ENCODE measurements at places on chromosomes 13 and 19.

GRCh38 chr13:52348983-52349780, 56.8 kb downstream of the THSD1 start:
- H3K27ac ChIP-seq: no peak overlapping the region
- no peak overlapping the region for H3K4me3 ChIP-seq
- no peaks in the 10 kb centered on the region for H3K4me1 ChIP-seq
- no peaks in the 10 kb centered on the region for H3K36me3 ChIP-seq
- DNase-seq: no peak
- H3K27me3 ChIP-seq: peaks cover 7% of the 10 kb centered on the region

DNA sequence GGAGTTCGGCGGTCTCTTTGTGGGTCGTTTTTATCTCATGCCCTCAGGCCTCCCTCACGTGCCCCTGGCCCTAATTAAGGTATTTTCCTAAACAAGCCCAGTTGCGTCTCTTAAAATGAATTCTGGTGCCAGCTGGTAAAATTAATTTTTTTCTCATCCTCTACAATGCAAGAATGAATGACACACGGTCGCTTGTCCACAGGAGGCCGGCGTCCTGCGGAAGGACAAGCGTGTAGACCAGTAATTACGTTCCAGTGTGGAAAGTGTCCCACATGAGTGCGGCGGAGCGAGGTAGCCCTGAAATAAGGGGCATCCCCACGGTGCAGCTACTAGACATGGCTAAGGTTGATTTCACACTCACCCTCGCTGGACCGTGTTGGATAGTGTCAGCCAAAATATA, 34.5 kb upstream of the NDUFS7 start:
- peaks cover 8% of the 10 kb centered on the region for H3K4me1 ChIP-seq
- no peaks in the 10 kb centered on the region for H3K36me3 ChIP-seq
- H3K27me3 ChIP-seq: no peaks in the 10 kb centered on the region
- no peak overlapping the region for H3K27ac ChIP-seq
- H3K4me3 ChIP-seq: no peak overlapping the region

GRCh38 chr13:101686003-101686402, 233.5 kb downstream of the ITGBL1 start:
- no peaks in the 10 kb centered on the region for H3K27me3 ChIP-seq
- no peak overlapping the region for H3K27ac ChIP-seq
- H3K36me3 ChIP-seq: no peaks in the 10 kb centered on the region
- no peak for DNase-seq
- no peak overlapping the region for H3K4me3 ChIP-seq

DNA sequence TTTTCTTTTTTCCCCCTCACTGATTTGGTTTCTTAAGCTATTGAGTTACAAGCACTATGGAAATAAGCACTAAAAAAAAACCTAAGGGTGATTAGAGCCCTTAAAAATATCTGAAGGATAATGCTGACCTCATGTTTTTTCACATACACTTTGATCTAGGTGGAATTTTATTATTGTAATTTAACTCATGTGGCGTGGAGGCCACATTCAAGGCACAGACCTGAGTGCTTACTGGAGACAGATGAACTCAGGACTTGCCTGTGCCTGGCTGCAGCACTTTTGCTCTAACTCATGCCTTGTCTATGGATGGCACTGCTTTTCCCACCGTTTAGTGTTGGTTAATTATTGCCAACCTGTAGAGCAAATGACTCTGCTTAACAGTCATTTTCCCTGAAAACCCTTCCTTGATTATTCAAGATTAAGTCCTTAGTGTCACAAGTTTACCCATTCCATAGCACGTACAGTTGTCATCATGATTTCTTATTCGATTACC, 541.4 kb downstream of the GPC6 start:
- H3K36me3 ChIP-seq: no peaks in the 10 kb centered on the region
- no peak overlapping the region for H3K4me3 ChIP-seq
- DNase-seq: no peak
- no peak overlapping the region for H3K27ac ChIP-seq
- H3K4me1 ChIP-seq: no peaks in the 10 kb centered on the region

- no peak for DNase-seq
- H3K4me3 ChIP-seq: no peak overlapping the region
- H3K27ac ChIP-seq: no peak overlapping the region
- peaks cover 17% of the 10 kb centered on the region for H3K4me1 ChIP-seq
Observed at GRCh38 chr19:8311461-8312260, 3.5 kb upstream of the CD320 start.

GRCh38 chr13:85497652-85498051, 301.6 kb downstream of the SLITRK6 start:
- no peak overlapping the region for H3K27ac ChIP-seq
- no peak for DNase-seq
- H3K36me3 ChIP-seq: no peaks in the 10 kb centered on the region
- H3K4me3 ChIP-seq: no peak overlapping the region
- H3K27me3 ChIP-seq: no peaks in the 10 kb centered on the region

DNA sequence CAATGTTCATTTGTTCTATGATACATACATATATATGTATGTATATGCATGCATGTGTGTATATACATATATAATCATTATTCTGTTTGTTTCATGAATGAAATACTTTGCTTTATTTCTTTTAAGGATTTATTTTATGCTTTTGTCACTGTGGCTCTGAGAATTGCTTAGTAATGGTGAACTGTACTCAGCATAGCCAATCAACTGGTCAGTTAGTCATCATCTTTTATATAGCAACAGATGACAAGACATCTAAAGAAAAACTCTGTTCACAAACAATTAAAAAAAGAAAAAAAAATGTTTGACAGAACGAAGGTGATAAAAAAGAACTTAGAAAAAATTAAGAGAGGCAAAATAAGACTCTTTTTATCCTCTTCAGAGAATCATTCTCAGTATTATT, 1440.3 kb downstream of the PCDH9 start:
- DNase-seq: no peak
- H3K4me1 ChIP-seq: no peaks in the 10 kb centered on the region
- no peak overlapping the region for H3K4me3 ChIP-seq
- H3K36me3 ChIP-seq: no peaks in the 10 kb centered on the region

- no peaks in the 10 kb centered on the region for H3K36me3 ChIP-seq
- H3K4me1 ChIP-seq: no peaks in the 10 kb centered on the region
- H3K4me3 ChIP-seq: no peak overlapping the region
- DNase-seq: no peak
- H3K27ac ChIP-seq: no peak overlapping the region
Observed at GRCh38 chr13:37484056-37484455, 114.5 kb downstream of the POSTN start.

GRCh38 chr13:113207890-113208420, 514 bp downstream of the PCID2 start:
- H3K4me3 ChIP-seq: peak overlapping the region; percentile 86
- H3K36me3 ChIP-seq: peaks cover 16% of the 10 kb centered on the region
- H3K27ac ChIP-seq: peak overlapping the region; percentile 72
- DNase-seq: no peak

DNA sequence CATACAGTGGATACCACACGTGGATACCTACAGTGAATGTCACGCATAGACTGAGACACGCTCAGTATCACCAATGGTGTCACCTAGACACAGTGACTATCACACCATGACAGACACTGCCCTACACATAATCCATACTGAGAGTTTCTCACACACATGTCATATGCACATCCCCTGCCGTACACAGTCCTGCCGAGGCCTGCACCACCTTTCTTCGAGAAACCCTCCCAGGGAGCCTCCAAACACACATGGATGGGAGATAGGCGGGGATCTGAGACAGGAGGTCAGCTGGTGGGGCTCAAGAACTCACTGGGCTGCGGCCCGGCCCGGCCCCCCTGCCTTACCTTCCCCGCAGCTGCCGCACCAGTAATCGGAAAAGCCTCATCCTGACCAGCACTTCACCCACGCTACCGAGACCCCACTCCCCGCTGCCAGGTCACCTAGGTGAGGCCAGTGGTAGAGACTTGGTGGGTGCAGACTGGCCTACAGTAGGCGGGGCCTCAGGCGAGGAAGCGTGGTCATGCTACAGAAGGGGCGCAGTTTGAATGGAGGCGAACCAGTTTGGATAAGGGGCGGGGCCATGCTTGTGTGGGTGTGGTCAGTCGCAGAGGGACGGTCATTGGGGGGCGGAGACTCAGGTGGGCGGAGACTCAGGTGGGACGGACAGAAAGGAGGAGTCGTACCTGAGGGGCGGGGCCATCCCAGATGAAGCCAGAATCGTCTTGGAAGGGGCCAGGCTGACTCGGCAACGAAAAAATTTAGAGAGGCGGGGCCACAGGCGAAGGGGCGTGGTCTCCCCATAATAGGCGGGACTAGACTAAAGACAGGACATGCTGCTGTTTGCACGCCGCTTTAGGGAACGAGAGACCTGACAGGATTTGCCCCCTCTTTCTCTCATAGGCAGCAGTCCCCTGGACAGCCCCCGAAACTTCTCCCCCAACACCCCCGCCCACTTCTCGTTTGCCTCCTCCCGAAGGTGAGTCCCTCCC, 2.1 kb downstream of the MAST1 start:
- peak; percentile 38 for DNase-seq
- H3K36me3 ChIP-seq: no peaks in the 10 kb centered on the region
- H3K27me3 ChIP-seq: peaks cover 74% of the 10 kb centered on the region
- H3K4me3 ChIP-seq: peak overlapping the region; percentile 11
- H3K27ac ChIP-seq: peak overlapping the region; percentile 60

GRCh38 chr19:10896851-10897526, 25.6 kb downstream of the CARM1 start:
- H3K27ac ChIP-seq: no peak overlapping the region
- H3K27me3 ChIP-seq: no peaks in the 10 kb centered on the region
- H3K4me1 ChIP-seq: peaks cover 12% of the 10 kb centered on the region
- DNase-seq: no peak

DNA sequence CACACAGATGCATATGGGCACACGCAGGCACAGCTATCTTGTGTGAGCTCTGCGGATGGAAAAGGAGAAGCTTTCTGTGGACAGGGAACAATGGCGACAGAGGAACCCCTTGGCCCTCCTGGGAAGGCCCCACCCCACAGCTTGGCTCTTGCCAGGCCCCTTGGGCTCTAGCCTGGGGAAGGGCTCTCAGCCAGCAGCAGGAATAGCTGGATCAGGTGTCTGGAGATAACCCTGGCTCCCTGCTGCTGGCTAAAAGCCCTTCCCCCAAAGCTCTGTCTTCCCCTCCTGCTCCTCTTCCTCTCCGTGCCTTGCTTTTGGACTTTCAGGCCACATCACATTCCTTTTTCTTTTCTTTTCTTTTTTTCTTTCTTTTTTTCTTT, 24.3 kb downstream of the CEBPA start:
- H3K27me3 ChIP-seq: peaks cover 14% of the 10 kb centered on the region
- H3K27ac ChIP-seq: peak overlapping the region; percentile 74
- H3K36me3 ChIP-seq: peaks cover 4% of the 10 kb centered on the region
- H3K4me1 ChIP-seq: peaks cover 30% of the 10 kb centered on the region

- H3K4me1 ChIP-seq: peaks cover 10% of the 10 kb centered on the region
- peaks cover 5% of the 10 kb centered on the region for H3K36me3 ChIP-seq
- H3K27me3 ChIP-seq: peaks cover 40% of the 10 kb centered on the region
Observed at GRCh38 chr13:112968380-112968909, 569 bp upstream of the MCF2L start.

GRCh38 chr13:74414458-74414857, 280.3 kb upstream of the KLF12 start:
- H3K27ac ChIP-seq: no peak overlapping the region
- H3K36me3 ChIP-seq: peaks cover under 1% of the 10 kb centered on the region
- peaks cover 6% of the 10 kb centered on the region for H3K27me3 ChIP-seq
- H3K4me1 ChIP-seq: no peaks in the 10 kb centered on the region
- no peak for DNase-seq

DNA sequence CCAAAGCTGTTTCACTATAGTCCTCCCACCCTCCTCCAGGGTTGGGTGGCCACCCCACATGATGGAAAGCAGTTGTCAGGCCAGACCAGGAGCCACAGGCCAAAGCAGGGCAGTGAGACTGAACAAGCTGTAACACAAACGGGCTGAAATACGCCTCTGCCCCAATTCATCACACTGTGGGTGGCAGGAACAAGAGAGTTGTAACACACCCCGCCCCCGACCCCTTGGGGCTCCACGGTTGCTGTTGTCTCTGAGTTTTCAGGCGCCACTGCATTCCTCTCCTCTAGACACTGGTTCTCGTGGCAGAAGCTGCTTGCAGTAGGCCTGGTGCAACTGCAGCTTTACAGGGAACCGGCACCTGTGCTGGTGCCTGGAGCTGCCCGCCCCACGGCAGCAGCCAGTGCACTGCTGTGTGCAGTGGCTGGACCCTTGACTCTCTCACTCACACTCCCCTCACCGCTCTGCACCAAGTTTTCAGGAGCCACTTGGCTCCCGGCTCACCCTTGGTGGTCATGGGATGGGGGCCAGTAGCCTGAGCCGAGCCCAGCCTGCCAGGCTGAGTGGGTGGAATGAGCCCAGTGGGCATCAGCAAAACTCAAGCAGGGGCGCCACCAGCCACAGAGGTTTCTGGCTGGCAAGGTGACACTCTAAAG, 1314.5 kb upstream of the MIR17HG start:
- H3K4me1 ChIP-seq: no peaks in the 10 kb centered on the region
- H3K27ac ChIP-seq: no peak overlapping the region
- H3K27me3 ChIP-seq: no peaks in the 10 kb centered on the region

- H3K4me3 ChIP-seq: no peak overlapping the region
- H3K27ac ChIP-seq: no peak overlapping the region
- H3K36me3 ChIP-seq: no peaks in the 10 kb centered on the region
- H3K4me1 ChIP-seq: no peaks in the 10 kb centered on the region
Observed at GRCh38 chr19:6433165-6433564, 398 bp downstream of the SLC25A41 start.

GRCh38 chr13:70694996-70695715, 586.9 kb upstream of the KLHL1 start:
- DNase-seq: no peak
- H3K27ac ChIP-seq: no peak overlapping the region
- no peaks in the 10 kb centered on the region for H3K27me3 ChIP-seq
- H3K4me1 ChIP-seq: no peaks in the 10 kb centered on the region
- no peaks in the 10 kb centered on the region for H3K36me3 ChIP-seq
- H3K4me3 ChIP-seq: no peak overlapping the region

DNA sequence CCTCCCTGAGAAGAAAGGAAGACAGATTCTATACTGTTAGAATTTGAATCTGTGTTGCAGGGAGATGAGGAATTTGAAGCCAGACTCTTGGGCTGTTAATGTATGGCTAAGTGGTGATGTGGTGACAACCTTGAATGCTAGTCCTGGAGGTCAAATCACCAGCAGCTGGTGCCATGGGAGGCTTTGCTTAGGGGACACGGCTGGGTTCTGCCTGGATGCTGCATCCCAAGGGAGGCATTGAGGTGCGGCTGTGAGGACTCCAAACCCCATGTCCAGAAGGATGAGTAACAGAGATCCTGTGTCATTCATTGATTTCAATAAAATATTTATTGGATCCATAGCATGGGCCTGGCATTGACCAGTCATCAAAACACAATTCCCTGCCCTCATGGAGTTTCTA, 42.3 kb downstream of the RFX2 start:
- DNase-seq: no peak
- H3K36me3 ChIP-seq: peaks cover 6% of the 10 kb centered on the region
- no peak overlapping the region for H3K4me3 ChIP-seq
- peaks cover 32% of the 10 kb centered on the region for H3K27me3 ChIP-seq
- H3K4me1 ChIP-seq: peaks cover 23% of the 10 kb centered on the region

Measured in stimulated activated naive B cell treated with anti-CD40 and anti-IgM and Interleukin-4, amounts not matched to agents 10 μg/mL and 1 μg/mL and 100 μg/mL, for 72 hours (primary cell).